ENCODE measurements at places on chromosomes 11 and 22. TPM values are rescaled to one million over a fixed set of nuclear protein-coding genes. Genes with fewer than 3 reads are reported as not detected.

MGAT3 gene
- total RNA-seq, result 12.9 TPM

MMP12 gene
- total RNA-seq, result not detected

MRGPRE gene
- total RNA-seq, result 0.44 TPM

OR52I1 gene
- total RNA-seq, result not detected

PANX2 gene
- 2.4 TPM for total RNA-seq

FOSL1 gene
- total RNA-seq, result not detected
